ENCODE measurements at places on chromosomes 4 and X. TPM values are rescaled to one million over a fixed set of nuclear protein-coding genes. Genes with fewer than 3 reads are reported as not detected.

- peaks cover 2% of the 10 kb centered on the region for H3K27me3 ChIP-seq
- no peak for DNase-seq
- H3K36me3 ChIP-seq = no peaks in the 10 kb centered on the region
- no peak overlapping the region for H3K27ac ChIP-seq
Observed at GRCh38 chr4:124202099-124202498, 510.4 kb downstream of the ANKRD50 start.

- H3K4me3 ChIP-seq = no peak overlapping the region
- DNase-seq = no peak
- H3K27me3 ChIP-seq = peaks cover 3% of the 10 kb centered on the region
- H3K36me3 ChIP-seq = no peaks in the 10 kb centered on the region
- H3K27ac ChIP-seq = no peak overlapping the region
Observed at GRCh38 chr4:11900359-11900758, 471.7 kb upstream of the HS3ST1 start.

- H3K4me1 ChIP-seq = no peaks in the 10 kb centered on the region
- H3K27me3 ChIP-seq = no peaks in the 10 kb centered on the region
- no peak for DNase-seq
- H3K4me3 ChIP-seq = no peak overlapping the region
- no peak overlapping the region for H3K27ac ChIP-seq
- H3K36me3 ChIP-seq = peaks cover 38% of the 10 kb centered on the region
Observed at GRCh38 chr4:139526928-139527327, 29.1 kb downstream of the SETD7 start.

DNA sequence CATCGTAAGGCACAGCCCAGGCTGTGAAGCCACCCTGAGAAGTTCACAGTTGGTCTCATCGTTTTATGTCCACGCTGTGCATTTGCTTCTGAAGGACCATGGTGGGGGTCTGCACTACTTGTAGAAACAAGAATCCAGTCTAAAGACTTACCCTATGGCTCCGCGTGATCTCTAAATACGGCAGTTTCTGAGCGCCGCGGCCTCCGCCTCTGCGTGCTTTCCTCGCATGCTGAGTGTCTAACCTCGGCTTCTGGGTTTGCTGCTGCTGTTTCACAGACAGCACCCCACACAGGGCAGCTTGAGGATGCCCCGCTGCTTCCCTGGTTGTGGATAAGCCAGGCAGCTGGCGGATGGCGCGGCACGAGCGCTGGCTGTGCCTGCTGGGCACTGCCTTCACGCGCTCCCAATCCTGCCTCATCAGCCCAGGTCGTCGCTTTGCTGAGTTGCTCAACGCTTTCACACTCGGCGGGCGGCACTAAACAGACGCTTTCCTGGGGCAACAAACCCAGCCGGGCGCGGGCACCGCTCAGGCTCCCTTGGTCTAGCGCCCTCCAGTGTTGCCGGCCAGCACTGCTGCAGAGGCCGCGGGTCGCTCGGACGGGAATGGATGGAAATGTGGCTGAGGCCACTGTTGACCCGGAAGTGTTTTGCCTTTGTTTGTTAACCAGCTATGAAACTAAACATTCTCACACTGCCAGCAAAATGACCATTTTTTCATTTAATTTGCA, 39.2 kb downstream of the FGFRL1 start:
- H3K27me3 ChIP-seq = peaks cover 14% of the 10 kb centered on the region
- H3K4me3 ChIP-seq = no peak overlapping the region
- H3K4me1 ChIP-seq = peaks cover 8% of the 10 kb centered on the region
- DNase-seq = no peak
- no peak overlapping the region for H3K27ac ChIP-seq

- H3K4me3 ChIP-seq = no peak overlapping the region
- H3K36me3 ChIP-seq = no peaks in the 10 kb centered on the region
- no peaks in the 10 kb centered on the region for H3K4me1 ChIP-seq
- no peak for DNase-seq
- no peak overlapping the region for H3K27ac ChIP-seq
Observed at GRCh38 chr4:82240410-82240809, 133.4 kb downstream of the HNRNPD start.

- no peak overlapping the region for H3K4me3 ChIP-seq
- H3K4me1 ChIP-seq = no peaks in the 10 kb centered on the region
- no peaks in the 10 kb centered on the region for H3K36me3 ChIP-seq
- peaks cover 2% of the 10 kb centered on the region for H3K27me3 ChIP-seq
- no peak overlapping the region for H3K27ac ChIP-seq
Observed at GRCh38 chr4:78581618-78582017, 30.0 kb downstream of the ANXA3 start.

- DNase-seq = no peak
- H3K4me1 ChIP-seq = peaks cover 6% of the 10 kb centered on the region
- no peak overlapping the region for H3K27ac ChIP-seq
- H3K4me3 ChIP-seq = no peak overlapping the region
Observed at GRCh38 chrX:119728487-119728886, 29.9 kb upstream of the SOWAHD start.

DNA sequence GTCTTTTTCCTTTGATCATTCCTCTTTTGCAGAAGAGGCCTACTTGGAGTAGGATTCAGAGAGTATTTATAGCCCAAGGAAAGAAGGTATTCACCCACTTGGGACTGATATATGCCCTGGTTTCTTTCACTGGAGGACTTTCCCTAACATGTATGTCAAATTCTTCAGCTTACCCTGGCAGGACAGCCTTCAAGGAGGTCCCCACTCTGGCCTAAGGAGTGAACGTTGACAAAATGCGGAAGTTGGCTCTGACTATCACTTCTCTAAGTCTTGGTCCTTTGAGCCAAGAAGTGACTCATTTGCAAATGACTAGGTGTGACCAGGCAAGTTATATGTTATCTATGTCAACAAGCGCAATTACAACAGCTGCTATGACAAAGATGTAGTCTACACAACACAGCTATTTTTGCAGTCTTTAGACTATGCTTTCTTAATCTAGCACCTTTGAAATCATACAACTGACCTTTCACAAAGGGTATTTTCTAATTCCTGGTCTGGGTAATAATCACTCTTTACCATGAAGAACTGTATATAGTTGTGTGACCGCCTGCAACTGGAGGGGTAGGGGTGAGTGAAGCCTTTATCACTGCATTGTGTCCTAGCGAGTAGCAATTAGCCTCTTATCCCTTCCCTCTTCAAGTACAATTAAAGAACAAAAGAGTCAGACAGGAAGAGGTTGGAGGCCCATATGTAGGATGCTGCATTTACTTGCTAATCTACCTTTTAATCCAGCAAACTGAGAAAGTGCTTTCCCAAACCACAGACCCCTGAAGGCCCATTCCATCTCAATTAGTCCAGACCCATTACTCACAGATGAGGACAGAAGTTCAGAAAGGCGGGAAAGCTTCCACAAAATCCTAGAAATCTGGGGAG, 50.1 kb downstream of the RASGEF1B start:
- H3K4me1 ChIP-seq = peaks cover 10% of the 10 kb centered on the region
- no peak for DNase-seq
- no peak overlapping the region for H3K4me3 ChIP-seq
- no peak overlapping the region for H3K27ac ChIP-seq
- H3K36me3 ChIP-seq = no peaks in the 10 kb centered on the region

- DNase-seq = no peak
- no peak overlapping the region for H3K4me3 ChIP-seq
- peaks cover 17% of the 10 kb centered on the region for H3K36me3 ChIP-seq
- H3K27ac ChIP-seq = no peak overlapping the region
Observed at GRCh38 chr4:8219236-8219635, 20.1 kb downstream of the SH3TC1 start.

- DNase-seq = peak; percentile 50
- peaks cover 23% of the 10 kb centered on the region for H3K27me3 ChIP-seq
- H3K4me1 ChIP-seq = peaks cover 11% of the 10 kb centered on the region
- no peak overlapping the region for H3K27ac ChIP-seq
Observed at GRCh38 chr4:26020083-26020668, 106.2 kb downstream of the SMIM20 start.

GRCh38 chrX:75892749-75893148, 107.7 kb upstream of the MAGEE2 start:
- no peaks in the 10 kb centered on the region for H3K36me3 ChIP-seq
- DNase-seq = no peak
- H3K4me3 ChIP-seq = no peak overlapping the region
- peaks cover 3% of the 10 kb centered on the region for H3K27me3 ChIP-seq
- no peaks in the 10 kb centered on the region for H3K4me1 ChIP-seq

DNA sequence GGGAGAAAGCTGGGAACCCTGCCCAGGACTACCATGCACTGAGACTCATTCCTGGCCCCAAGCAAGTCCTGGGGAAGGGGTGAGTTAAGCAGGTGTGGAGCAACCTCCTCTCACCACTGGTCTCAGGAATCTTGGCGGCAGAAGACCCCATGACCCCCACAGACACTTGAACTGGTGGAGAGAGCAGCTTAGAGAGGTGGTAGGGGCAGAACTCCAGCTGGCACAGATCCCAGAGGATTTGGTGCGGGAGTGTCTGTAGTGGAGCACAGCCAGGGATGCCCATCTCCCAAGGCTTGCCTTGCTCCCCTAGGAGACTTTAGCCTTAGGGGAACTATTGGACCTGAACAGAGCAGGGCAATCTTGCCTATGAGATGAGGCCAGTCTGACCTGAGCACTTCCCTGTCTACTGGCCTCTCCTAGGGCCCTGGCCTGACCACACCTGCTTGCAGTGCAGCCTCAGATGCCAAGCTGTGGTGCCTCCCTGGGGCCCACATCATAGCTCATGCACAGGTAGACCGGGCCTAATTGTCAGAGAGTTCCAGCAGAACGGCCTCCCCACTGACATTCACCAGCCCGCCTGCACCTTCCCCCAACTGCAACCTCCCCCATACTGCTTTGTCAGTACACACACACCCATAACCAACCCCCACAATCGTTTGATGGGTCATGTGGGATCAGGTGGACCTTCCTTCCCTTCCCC, 78.0 kb downstream of the NAA11 start:
- DNase-seq = no peak
- H3K27ac ChIP-seq = no peak overlapping the region

GRCh38 chr4:182699795-182700194, 217.4 kb downstream of the DCTD start:
- no peak for DNase-seq
- no peak overlapping the region for H3K27ac ChIP-seq
- H3K4me1 ChIP-seq = no peaks in the 10 kb centered on the region
- no peak overlapping the region for H3K4me3 ChIP-seq

DNA sequence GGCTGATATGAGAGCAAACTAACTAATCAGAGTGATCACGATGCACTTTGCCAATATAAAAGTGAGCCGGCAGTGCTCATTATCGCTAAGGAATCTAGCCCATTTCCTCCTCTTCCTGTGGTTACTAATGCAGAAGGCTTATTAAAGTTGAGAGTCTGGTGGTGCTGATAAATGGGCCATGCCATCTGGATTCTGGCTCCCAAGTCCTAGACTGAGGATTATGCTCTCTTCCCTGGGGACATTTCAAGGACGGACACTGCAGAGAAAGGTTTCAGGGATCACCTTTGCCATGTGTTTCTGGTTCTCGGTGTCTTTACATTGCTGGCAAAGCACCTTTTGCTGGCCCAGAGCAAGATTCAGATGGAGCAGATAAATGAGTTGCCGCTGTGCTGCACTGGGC, 85.3 kb downstream of the RTL5 start:
- no peak overlapping the region for H3K4me3 ChIP-seq
- no peaks in the 10 kb centered on the region for H3K36me3 ChIP-seq
- H3K4me1 ChIP-seq = peaks cover 18% of the 10 kb centered on the region
- DNase-seq = no peak
- no peak overlapping the region for H3K27ac ChIP-seq
- H3K27me3 ChIP-seq = no peaks in the 10 kb centered on the region

DNA sequence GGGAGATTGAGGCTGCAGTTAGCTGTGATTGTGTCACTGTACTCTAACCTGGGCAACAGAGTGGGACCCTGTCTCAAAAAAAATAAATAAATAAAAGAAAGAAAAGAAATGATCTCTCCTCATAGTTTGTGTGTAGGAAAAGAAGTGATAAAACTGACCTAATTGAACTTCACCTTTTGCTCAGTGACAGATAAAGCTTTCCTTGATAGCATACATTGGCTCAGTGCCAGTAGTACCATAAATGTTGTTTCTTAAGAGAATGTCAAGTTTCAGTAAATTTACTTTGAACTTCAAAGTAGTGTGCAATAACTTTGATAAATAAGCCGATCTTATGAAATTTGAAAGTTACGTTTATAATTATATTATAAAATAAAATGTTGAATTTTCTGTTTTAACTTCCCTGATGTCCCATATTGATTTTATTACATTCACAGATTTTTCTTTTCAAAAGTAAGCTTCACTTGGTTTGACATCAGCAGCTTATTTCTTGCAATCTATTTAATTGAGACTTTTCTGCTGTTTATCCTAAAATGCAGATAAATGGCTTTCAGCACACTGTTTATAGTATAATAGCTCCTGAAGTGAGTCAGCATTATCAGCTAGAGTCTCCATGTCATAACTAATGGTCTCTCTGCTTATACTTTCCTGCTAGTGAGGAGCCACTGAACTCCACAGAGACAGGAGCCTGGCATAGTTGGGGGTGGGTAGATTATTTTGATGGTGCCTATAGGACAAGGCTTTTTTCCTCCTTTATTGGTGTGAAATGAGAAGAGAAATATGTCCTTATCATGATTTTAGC, 330.1 kb downstream of the BMPR1B start:
- DNase-seq = no peak
- H3K4me1 ChIP-seq = peaks cover 26% of the 10 kb centered on the region
- no peak overlapping the region for H3K27ac ChIP-seq

- H3K4me1 ChIP-seq = no peaks in the 10 kb centered on the region
- H3K27ac ChIP-seq = no peak overlapping the region
- H3K4me3 ChIP-seq = no peak overlapping the region
- H3K36me3 ChIP-seq = no peaks in the 10 kb centered on the region
Observed at GRCh38 chrX:151679798-151680402, 15.4 kb upstream of the PRRG3 start.

GRCh38 chrX:39513836-39514235, 583.9 kb downstream of the BCOR start:
- DNase-seq = no peak
- peaks cover 7% of the 10 kb centered on the region for H3K36me3 ChIP-seq
- no peak overlapping the region for H3K27ac ChIP-seq
- H3K27me3 ChIP-seq = no peaks in the 10 kb centered on the region
- peaks cover 7% of the 10 kb centered on the region for H3K4me1 ChIP-seq

GRCh38 chr4:55181010-55182005, 55.9 kb upstream of the KDR start:
- H3K4me3 ChIP-seq = no peak overlapping the region
- H3K4me1 ChIP-seq = no peaks in the 10 kb centered on the region
- no peak for DNase-seq
- H3K27ac ChIP-seq = no peak overlapping the region
- H3K36me3 ChIP-seq = no peaks in the 10 kb centered on the region
- peaks cover 2% of the 10 kb centered on the region for H3K27me3 ChIP-seq

Gene COL4A6
- not detected for total RNA-seq

Gene GRPR
- not detected for total RNA-seq

Gene CNKSR2
- total RNA-seq = 6.2 TPM

Gene PCDH18
- total RNA-seq = not detected

Gene MND1
- total RNA-seq = 34.1 TPM

Gene TIGD2
- total RNA-seq = 2.3 TPM

Gene MFAP3L
- 0.53 TPM for total RNA-seq

Gene VCX
- not detected for total RNA-seq

Gene RASGEF1B
- 4.0 TPM for total RNA-seq

Gene PPP4R3C
- not detected for total RNA-seq

Data from activated CD4-positive, alpha-beta T cell treated with anti-CD3 and anti-CD28 coated beads for 36 hours (primary cell).